Stimulated activated CD4-positive, alpha-beta T cell treated with anti-CD3 and anti-CD28 coated beads, Interleukin-4, amount 100 ng/mL, for 4 hours (primary cell): ENCODE measurements at places on chromosomes 2 and 18.

GRCh38 chr2:203869223-203870042 lies 1.9 kb downstream of the CTLA4 start:
- peak; percentile 52 for DNase-seq

DNA sequence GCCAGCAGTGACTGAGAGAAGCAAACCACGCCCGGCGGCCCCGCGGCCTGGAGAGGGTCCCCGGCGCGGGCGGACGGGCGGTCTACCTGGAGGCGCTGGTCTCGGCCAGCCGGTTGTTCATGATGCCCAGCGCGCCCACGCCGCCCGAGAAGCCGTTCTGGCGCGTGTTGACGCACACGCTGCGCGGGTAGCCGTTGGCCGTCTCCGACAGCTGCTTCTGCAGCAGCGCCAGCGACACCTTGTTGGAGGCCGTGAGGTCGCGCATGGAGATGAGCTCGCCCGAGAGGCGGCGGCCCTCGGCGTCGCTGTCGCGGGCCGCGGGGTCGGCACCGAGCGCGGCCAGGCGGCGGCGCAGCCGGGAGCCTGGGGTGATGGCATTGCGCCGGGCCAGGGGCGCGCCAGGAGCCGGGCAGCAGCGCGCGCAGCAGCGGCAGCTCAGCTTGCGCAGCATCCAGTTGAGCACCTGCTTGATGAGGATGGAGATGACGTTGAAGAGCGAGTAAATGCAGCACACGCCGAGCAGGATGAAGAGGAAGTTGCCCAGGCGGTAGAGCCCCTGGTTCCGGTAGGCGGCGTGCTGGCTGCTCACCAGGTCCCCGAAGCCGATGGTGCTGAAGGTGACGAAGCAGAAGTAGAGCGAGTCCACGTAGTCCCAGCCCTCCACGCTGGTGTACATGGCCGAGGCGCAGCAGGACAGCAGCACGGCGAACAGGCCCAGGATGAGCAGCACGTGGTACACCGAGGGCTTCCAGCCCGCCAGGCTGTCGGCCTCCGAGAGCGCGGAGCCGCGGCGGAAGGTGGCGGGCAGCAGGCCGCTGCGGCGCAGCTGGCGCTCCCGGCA lies 118.1 kb downstream of the MSH2 start:
- DNase-seq, result peak; percentile 66

GRCh38 chr2:111054791-111055691 lies 65.7 kb upstream of the BCL2L11 start:
- DNase-seq, result peak; percentile 24

DNA sequence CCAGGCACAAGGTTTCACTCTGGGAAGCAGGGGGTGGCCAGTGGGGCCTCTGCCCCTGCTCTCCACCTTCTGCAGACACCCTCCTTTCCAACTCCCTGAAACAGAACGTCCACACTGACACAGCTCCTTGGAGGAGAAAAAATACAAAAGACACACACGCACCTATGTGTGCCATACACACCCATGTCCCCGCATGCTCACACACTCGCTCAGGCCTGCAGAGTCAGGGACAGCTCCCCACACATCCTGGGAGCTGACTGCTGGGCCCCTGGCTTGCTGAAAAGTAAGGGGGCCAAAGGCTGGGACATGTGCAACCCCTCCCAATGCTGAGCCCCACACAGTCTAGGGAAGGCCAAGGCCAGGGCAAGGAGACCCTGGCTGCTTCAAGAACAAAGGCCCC lies 200.5 kb downstream of the TNS1 start:
- no peak for DNase-seq

- no peak for DNase-seq
Measured at GRCh38 chr2:21803550-21803949, 679.8 kb downstream of the TDRD15 start.

- no peak for DNase-seq
Measured at GRCh38 chr2:205808486-205809121, 126.3 kb downstream of the NRP2 start.
